Astrocyte of the cerebellum (primary cell): ENCODE measurements at places on chromosomes 7 and 10.

- peak; percentile 27 for DNase-seq
These were observed 121.3 kb upstream of the WIPF3 start for GRCh38 chr7:29684787-29685650.

DNA sequence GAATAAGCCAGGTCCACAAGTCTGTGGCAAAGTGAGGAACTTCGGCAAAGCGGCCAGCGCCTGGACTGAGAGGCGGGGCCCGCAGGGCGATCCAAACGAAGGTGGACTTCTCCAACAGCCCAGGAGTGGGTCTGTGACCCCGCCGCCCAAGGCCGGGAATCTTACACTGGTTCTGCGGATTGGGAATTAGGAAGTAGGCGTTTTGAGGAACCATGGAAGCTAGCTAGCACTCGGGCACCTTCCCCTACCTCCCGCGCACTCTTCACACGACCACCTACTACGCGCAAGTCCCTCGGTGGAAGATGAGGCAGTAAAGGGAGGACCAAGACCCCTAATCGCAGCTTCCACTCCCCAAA is 570 bp upstream of the ARF5 start:
- DNase-seq: no peak

- peak; percentile 18 for DNase-seq
These were observed 133.1 kb downstream of the MAPK8 start for GRCh38 chr10:48439581-48440041.

DNA sequence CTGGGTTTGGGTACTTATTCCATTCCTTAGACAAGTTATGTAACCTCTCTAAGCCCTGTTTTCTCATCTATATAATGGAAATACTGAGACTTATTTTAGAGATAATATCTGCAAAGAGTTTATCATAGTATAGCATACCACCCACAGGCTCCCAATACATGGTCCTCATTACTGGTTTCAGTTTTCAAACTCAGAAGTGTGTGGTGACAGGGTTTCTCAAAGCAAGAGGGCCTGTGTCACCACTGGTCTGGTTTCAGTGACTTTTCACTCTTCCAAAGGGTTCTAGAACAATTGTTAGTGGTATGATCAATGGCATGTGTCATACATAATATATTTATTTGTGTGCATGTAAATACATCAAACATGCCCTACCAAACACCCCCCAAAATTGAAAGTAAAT is 89.2 kb upstream of the BMPER start:
- no peak for DNase-seq

GRCh38 chr10:20257422-20257821 is 441.2 kb downstream of the PLXDC2 start:
- no peak for DNase-seq

DNA sequence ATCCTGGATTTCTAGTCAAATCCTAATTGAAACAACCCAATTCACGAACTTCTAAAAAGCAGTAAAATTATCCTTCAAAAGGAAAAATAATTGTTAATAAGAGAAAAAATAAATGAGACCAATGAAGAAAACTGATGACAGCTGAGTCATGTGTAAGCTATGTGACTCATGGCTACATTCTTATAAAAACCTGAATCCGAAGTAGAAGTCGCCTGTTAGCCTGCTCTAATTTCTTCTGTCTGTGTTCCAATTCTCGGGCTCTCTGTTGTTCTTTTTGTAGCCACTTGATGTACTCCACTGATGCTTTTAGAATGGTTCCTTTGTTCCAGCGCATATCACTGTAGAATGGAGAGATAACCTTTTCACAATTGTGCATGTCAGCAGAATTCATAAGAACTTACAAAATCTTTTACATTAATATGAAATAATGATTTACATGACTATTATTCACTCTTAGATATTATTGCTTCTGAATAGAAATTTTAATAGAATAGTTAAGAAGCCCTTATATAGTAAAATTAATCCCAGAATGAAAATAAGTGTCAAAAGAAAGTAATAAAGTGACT is 88.8 kb downstream of the TFEC start:
- DNase-seq: peak; percentile 13

DNA sequence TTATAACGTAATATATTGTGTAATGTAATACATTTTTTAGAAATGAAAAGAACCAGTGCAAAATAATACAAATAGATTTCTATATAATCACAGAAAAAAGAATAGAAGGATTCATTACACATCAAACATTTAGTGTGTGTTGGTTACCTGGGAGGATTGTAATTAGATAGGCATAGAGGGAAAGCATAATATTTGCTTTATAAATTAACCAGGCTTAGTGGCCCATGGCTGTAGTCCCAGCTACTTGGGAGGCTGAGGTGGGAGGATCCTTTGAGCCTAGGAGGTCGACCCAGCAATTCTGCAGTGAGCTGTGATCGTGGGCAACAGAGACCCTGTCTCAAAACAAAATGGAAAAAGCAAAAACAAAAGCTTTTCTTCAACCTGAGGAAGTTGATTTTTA is 5.0 kb upstream of the CNOT4 start:
- DNase-seq: no peak

- no peak for DNase-seq
These were observed 109.1 kb downstream of the NT5C2 start for GRCh38 chr10:103083977-103084320.

DNA sequence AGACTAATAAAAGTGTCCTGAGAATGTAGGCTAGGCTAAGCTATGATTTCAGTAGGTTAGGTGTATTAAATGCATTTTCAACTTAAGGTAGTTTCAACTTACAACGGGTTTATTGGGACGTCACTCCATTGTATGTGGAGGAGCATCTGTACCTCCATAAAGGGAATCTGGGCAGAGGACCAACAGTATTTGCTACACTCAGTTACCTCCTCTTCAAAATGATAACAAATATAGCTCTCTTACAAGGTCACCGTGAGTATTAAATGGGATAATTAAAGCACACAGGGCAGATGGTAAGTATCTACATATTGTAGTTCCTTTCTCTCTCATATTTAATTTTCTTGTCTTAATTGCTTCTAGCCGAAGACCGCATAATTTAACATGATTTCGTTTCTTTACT is 59.0 kb upstream of the FGL2 start:
- no peak for DNase-seq

DNA sequence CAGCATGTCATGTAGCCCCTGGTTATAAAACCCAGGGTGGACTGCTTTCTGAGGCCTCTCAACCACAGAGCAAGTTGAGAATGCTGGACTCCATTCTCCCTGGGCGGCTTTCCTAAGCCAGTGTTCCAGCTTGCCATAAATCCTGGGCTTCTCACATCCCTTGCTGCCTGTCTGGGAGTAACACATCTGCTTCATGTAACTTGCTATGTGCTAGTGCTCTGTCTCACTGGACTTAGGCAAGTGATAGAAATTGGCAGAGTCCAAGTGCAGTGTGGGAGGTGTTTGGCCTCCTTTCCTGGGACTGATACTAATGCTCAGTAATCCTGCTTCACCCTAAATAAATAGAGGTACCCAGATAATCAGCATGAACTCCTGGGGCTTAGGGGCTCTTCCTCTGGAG is 277.1 kb upstream of the POM121L12 start:
- no peak for DNase-seq

DNA sequence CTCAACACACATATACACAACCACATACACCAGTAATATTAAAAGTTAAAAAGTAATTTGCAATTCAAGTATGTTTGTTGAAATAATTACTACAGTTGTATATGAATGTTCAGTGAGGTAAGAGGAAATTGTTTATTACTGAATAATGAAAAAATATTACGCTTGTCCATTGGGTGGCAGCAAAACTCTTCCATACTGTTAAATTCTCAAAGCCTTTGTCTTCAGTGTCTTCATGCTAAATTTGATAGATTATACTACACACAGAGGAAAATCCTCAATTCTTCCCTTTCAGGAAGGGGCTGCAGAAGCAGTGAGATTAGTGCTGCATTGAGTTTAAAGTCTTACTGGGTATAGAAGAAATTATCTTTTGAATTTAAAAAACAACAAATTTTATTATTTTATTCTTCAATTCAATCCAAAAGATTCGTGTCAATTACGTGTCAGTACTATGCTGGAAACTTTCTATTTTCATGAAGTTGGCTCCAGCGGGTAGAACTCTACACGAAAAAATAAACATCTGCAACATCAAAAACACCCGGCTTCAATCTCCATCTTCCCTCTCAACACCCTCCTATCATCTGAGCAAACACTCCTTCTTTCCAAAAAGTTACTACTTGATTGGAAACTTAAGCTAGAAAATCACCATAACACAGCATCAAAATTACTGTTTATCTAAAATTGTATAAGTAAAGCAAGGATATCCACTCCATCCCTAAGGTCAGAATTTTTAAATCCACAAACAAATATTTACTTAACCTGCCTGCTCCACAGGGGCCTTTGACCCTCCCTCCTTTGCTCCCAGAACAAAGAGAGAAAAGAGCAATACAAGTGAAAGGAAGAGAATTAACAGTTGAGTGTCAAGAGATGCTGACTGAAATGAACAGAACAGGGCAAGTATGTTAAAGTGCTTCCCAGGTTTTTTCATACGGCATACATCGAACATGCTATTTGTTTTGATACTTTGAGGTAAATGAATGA is 37.0 kb upstream of the TES start:
- peak; percentile 46 for DNase-seq

- peak; percentile 72 for DNase-seq
These were observed 33.4 kb downstream of the CCM2 start for GRCh38 chr7:45033261-45033930.

GRCh38 chr10:83952314-83952713 is 187.0 kb upstream of the GHITM start:
- no peak for DNase-seq

- no peak for DNase-seq
These were observed 26.5 kb upstream of the C10orf71 start for GRCh38 chr10:49272251-49273081.

DNA sequence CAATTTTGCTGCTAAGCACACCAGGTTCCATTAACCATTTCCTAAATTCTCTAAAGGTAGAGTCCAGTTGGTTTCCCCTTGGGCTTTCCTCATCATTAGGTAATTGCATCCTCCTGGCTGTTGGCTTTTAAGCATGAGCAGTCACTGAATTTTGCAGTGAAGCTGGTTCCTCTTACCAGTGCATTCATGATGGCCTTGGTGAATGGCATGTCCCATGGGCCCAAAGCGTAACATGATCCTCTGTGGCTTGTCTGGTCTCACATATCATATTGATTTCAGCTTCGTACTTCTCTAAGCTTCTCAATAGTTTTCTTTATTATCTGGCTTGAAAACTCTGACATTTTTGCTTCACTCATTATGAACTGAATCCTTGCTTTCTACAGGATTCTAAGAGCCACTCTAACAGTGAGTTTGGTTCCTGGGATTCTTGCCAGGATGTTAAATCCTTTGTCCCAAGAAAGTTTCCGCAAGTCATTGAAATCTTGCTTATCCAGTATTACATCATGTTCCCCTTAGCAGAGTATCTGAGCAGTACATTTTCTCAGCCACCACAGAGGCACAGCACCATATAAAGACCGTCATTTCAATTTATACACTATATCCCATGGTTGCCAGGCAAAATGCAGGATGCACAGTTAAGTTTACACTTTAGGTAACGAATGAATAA is 134.2 kb downstream of the PTN start:
- no peak for DNase-seq

DNA sequence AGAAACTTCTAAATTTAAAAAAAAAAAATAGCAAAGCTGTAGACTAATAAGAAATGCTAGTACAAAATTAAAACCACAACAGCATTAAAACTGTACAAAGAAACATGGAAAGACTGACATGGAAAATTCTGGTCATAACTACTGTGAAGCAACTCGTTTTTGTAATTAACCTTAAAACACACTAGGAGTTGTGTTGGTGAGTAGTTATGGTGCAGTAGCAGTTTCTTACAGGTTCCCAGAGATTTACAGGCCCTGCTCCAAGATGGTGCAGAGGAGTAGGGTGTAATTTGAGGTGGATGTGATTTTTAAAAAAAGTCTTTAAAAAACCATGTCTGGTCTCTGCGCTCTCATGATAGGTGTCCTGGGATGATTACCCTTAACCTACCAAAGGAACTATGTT is 31.0 kb downstream of the TNKS2 start:
- DNase-seq: no peak

DNA sequence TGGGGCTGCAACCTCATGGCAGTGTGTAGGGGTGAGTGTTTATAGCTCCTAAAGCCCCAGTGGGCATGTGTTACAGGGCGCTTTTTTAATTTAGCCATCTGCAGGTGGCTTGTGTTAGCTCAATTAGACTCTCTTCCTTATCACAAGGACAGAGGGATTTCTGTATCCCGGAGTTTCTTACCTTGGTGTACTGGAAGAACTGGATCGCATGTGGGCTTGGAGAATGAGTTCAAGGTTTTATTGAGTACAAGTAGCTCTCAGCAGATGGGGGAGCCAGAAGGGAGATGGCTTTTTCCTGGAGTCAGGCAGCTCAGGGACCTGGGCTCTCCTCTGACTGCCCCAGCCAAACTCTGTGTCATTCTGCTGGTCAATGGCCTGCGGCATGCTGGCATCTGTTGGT is 153.5 kb upstream of the C7orf33 start:
- no peak for DNase-seq

- no peak for DNase-seq
These were observed 21.8 kb upstream of the CDK14 start for GRCh38 chr7:90574146-90574819.

- no peak for DNase-seq
These were observed 47.0 kb downstream of the AMZ1 start for GRCh38 chr7:2734751-2735571.

DNA sequence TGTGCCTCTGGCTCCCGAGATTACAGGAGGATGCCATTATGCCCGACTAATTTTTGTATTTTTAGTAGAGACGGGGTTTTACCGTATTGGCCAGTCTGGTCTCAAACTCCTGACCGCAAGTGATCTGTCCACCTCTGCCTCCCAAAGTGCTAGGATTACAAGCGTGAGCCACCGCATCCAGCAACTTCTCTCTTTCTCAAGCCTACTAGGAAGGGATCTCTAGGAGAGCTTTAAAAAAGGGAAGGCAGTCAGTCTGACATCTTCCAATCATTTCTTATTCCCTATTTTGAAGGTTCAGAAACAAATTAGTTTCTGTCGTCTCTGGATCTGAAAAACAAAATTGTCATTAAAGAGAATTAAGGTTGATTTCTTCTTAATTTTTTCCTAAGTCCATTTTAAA is 2.5 kb upstream of the TMEM26 start:
- DNase-seq: no peak

- no peak for DNase-seq
These were observed 27.8 kb upstream of the ZNF273 start for GRCh38 chr7:64875258-64875657.

DNA sequence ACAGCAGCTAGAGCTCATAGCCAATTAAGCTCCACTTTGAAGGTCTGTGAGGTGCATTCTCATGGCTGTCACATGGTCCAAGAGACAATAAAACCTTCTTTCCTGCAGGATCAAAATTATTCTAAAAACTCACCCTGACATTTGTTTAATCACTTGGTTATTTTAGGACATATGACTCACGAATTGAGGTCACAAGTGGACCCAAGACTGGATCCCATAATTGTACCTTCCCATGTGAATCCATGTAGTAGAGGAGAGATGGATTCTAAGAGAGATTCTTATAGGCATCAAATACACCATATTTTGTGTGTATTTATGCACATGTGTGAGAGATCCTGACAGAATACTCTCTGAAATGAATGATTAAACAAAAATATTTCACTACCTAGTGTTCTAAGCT is 18.1 kb downstream of the POLR1F start:
- no peak for DNase-seq
